C1 segment of cervical spinal cord (tissue), 14 donors: ENCODE measurements at places on chromosomes 1 and 21.

DNA sequence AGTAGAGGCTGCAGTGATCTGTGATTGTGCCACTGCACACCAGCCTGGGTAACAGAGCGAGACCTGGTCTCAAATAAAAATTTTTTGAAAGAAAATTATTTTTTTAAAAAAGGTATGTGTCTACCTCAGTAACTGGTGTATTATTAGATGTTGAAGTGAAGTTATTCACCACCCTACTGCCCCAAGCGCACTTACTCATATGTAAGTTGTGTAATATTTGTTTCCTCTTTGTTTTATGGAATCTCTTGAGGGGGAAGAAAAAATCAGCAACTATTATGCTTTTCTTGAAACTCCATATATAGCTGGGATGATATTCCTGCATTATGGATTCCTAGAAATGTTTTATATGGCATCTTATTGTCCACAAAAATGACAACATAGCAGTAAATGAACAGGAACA is 21.3 kb downstream of the RBM15 start:
- DNase-seq: no peak

DNA sequence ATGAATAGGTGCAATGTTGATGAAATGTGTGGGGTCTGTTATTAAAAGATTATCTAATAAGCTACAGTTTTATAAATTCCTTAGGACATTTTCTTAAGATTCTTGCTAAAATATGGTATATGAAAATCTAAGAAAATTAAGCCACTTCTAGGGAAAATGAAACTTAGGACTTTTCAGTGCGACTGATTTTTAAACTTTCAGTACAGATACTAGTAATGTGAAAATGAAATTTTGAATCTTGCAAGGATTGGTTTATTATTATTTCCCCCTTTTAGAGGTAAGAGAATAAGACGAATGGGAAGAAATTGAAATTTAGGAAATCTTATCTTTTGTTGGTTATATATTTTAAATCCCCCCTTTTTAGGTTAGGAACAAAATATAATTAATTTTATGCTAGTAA is 16.4 kb downstream of the CAPZA1 start:
- no peak for DNase-seq

DNA sequence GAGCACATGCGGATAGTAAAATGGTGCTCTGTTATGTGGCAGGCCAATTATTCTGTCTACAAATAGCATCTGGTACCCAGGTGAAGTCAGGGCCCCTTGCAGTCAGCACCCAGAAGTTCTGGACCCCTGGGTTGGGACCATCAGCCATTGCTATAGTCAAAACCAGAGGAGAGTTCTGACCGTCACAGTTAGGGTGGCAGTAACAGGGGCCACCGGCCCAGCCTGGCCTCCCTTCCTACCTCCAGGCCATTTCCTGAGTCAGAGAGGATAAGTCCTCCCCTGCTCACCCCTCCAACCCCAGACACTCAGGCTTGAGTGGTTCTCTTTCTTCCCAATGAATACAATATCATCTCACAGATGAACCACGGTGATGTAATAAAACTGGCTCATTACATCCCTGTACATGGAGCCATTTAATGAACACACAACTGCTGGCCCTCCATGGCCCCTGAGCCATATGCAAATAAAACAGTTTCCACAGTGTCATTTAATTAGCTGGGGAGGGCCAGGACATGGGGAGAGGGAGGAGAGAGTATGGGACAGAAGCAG is 673.6 kb downstream of the MATN1 start:
- DNase-seq: no peak

DNA sequence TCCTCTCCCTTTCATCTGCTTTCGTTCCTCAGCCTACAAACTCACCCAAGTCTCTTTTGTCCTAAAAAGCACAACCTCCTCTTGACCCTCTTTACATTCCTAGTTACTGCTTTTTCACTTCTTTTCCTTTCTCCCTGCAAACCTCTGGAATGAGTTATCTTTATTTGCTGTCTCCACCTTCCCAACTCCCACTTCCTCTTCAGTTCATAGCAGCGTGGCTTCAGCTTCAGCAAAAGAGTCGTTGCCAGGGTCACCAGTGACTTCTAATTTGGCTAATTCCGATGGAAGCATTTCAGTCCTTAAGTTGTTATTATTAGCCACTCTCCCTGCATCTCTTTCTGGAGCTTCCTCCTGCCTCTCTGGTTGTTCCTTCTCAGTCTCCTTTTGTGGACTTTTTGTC is 6.2 kb upstream of the TMEM54 start:
- DNase-seq: no peak

DNA sequence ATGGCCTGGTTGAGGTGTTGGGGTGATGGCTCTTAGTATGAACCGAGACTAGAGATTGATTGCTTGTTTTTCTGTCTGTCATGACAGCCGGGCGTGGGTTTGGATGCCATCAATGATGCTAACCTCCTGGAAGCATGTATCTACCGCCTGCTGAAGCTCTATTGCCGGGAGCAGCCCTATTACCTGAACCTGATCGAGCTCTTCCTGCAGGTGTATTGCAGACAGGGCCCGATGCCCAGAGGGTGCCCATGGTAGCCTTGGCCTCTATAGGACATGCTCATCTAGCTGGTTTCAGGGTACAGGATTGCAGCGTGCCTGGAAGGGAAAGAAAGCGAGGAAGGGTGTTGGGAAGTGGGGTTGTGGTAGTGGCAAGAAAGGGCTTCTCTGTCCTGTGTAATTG is 2.6 kb upstream of the RUSC1 start:
- no peak for DNase-seq

DNA sequence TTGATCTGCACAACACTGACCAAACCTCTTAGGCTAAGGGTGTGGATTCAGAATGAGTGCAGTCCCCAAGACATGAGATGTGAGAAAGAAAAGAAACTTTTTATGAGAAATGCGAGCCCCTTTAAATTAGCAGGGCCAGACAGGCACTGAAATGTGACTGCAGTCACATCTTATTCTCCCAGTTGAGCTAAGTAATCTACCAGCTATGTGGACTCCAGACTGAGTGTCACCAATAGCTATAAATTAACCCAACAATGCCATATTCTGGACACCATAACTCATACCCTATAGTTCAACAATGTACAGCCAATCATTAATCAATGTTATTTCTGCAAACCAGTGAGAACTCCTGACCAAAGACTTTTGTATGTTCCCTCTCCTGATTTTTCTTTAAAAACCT is 153.2 kb downstream of the COQ8A start:
- DNase-seq: no peak

GRCh38 chr1:3003039-3003940 is 18.0 kb upstream of the ACTRT2 start:
- no peak for DNase-seq

- no peak for DNase-seq
These were observed 52.8 kb upstream of the LYPLAL1 start for GRCh38 chr1:219120624-219121544.

DNA sequence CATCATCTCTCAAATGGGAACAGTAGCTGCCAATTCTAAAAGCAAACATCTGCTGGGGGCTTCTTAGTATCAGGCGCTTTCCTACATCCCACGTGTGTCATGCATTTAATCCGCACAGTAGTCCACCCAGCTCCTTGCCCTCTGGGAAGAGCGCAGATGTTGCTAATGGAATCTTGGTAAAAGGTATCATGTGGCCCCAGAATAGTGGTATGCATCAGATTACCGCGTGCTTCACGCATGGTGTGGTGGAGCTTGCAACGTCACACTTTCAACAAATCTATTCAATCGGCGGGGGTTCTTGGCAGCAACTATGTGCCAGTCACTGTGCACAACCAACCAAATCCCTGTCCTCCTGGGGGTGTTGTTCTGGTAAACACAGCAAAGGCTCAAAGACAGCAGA is 141.0 kb downstream of the HIVEP3 start:
- no peak for DNase-seq
